ENCODE measurements at places on chromosomes 16 and 17.

GRCh38 chr16:22297871-22298733 is 893 bp downstream of the POLR3E start:
- peak; percentile 80 for DNase-seq

DNA sequence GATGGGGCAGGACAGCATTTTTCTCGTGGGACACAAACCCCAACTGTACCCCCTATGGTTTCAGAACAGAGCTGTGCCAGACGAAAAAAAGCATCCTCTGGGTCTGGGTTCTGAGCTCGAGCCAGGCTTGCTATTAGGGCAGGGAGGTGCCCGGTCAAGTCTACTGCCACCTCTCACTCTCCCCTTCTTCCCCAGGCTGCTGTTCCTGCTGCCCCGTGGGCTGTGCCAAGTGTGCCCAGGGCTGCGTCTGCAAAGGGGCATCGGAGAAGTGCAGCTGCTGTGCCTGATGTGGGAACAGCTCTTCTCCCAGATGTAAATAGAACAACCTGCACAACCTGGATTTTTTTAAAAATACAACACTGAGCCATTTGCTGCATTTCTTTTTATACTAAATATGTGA is 1.1 kb downstream of the MT1E start:
- no peak for DNase-seq

DNA sequence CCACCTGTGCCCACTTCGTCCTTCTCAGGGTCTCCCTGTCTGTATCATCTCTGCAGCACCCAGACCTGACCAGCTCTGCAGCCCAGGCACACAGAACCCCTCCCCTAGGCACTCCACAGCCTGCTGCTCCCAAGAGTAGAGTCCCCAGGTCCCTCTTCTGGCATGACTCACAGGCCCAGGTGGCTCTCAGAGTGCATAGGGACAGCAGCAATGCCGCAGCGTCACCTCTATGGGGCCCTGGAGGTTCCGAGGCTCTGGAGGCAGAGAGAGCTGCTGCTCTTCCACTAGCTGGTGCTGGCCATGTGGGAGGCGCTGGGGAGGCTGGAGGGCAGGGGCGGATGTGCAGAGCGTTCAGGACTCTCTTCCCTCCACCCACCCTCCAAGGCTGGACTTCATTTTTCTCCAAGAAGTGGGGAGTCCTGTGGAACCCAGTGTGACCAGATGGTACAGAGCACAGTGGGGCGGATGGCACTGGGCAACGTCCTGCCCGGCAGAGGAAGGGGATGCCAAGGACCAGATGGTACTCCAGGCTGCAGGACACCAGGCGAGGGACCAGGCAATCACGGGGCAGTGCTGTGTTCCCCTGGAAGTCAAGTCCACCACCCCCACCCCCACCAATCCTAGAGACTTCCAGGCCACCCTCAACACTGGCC is 151.7 kb downstream of the RBFOX3 start:
- DNase-seq, result no peak

DNA sequence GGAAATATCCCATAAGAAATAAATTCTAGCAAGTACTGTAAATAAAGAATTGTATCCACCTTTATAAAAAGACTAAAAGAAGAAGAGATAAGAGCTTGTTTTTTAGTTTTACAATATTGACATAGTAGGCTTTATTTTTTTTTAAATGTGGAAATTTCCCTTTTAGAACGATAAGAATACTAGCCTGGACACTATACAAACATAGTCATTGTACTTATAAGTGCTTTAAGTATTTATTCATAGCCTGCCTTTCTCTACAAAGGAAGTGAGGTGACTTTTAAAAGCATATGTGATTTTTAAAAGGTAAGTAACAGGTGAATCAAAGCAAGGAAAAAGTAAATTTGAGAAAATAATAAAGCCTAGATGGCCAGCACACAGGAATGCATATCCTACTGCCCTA is 17.7 kb downstream of the TOX3 start:
- no peak for DNase-seq

- no peak for DNase-seq
Measured at GRCh38 chr16:90023078-90023447, 3.8 kb upstream of the DBNDD1 start.

DNA sequence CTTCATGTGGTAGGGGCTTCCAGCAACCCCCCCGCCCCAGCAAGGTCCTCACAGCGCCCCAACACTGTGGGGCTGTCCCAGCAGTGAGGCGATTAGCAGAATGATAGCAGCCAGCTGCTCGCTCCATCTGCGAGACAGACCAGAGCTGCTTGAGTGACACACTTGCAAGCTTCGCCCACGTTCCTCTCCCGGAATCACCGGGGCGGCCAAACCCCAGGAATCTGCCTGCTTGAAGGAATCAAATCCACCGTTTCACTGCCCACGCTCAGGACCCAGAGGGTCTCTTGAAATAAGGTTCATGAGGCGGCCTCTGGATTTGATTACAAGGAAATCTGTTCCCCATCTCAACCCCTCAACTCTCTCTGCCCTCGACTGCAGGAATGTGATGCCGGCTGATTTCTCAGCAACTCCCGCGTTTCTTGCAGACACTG is 356.0 kb downstream of the C16orf95 start:
- DNase-seq, result no peak

DNA sequence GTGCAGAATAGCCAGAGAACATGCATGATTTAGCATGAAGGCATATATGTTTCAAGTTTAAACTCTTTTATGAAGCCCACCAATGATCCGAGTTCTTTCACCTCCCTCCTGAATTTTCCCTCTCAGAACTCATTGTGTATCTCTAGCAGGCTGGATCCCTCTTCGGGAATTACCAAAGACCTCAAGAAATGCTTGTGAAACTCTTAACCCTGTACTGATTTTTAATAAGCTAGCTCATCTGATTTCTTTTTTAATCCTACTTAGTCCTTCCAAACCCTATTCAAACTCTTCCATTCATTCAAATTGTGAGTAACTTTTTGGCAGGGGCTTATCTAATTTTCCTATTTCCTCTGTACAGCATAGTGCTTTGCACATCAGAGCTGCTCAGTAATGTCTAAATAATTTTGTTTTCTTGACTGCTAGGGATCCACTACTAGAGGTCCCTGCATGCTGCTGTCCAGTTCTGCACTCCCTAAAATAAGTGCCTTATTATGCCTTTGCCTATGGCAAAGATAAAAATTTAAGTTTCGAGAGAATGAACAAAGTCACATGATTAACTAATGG is 723.8 kb downstream of the CDH11 start:
- DNase-seq, result no peak

- DNase-seq, result no peak
Measured at GRCh38 chr17:73785496-73785895, 141.3 kb upstream of the SDK2 start.

GRCh38 chr17:35748341-35748841 is 4.6 kb downstream of the GAS2L2 start:
- DNase-seq, result no peak

DNA sequence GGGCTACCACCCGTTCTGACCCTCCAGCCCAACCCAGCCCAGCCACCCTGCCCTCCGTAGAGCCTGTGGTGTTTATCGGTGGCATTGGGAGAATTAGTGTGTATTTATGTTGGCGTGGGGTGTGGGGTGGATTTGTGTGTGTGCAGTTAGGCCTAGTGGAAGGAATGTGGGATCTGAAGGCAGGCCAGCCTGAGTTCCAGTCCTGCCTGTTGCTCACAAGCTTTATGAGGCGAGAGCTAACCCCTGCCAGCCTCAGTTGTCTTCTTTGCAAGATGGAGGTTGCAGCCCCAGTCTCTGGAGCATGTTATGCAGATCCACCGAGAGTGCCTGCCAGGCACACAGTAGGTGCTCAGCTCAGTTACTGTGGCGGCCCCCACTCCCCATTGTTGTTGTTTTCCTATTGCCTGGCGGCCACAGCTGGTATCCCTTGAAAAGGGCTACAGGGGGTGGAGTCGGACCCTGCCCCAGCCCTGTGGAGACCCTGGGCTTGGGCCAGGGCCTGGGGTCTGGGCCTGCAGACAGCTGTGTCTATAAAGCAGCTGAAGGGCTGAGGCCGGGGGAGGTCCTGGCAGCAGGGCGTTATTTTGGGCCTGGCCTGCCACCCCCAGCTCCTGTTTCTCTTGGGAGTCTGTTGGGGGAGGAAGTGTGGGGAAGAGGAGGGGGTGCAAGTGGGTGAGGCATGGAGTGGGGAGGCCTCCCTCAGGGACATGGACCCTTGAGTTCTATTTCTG is 5.1 kb downstream of the ERBB2 start:
- DNase-seq, result no peak

DNA sequence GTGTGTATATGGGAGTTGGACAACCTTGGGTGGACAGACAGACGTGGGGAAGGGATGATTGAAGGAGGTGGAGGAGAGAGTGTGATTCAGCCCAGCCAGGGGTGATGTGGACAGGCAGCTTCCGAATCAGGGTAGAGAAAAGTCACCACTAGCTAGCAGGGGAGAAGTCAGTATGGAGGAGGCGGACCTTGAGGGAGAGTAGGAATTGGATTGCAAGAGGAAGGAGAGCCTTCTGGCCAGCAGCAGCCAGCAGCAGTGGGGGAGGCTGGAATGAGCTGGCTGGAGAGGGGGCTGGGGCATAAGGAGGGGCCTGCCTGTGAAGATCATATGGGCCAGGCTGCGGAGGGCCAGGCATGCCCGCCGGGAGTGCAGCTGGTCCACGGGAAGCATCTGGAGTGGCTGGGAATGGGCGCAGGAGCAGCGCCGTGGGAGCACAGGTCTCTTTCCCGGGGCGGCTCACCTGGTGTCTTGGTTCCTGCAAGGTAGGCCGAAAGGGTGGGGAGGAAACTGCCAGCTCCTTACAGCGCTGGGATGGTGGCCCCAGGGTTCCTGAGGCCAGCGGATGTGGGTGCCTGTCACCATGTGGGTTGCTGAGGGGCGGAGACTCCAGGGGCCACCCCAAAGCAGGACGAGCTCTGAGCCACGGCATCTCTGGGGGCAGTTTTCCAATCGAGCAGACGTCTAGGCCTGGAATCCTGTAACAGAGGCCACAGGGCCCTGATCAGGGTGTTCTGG is 235.3 kb downstream of the SEC14L1 start:
- DNase-seq, result no peak

GRCh38 chr17:57207396-57207795 is 48.9 kb upstream of the MSI2 start:
- no peak for DNase-seq

- no peak for DNase-seq
Measured at GRCh38 chr17:17091276-17091675, 49.0 kb downstream of the MPRIP start.

- DNase-seq, result no peak
Measured at GRCh38 chr17:79707931-79708891, 22.5 kb upstream of the ENPP7 start.

- DNase-seq, result no peak
Measured at GRCh38 chr17:58985971-58986370, 120.7 kb downstream of the TRIM37 start.

DNA sequence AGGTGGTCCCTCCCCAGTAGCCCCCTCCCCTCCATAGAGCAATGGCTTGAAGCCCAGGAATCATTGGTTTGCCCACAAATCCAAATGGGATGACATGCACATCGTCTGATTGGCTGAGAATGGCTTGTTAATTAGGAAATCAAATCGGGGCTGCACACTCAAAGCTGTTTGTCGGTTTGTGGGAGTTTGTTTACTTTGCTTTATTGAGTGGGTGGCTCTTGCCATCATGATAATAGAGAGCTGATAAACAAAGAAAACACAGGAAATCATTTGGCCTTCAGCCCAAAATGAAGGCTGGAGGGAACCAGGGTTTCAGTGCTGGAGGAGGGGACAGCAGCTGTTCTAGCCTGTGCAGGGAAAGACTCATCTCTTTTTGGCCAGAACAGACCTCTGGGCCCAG is 316.3 kb downstream of the CBLN1 start:
- no peak for DNase-seq

- no peak for DNase-seq
Measured at GRCh38 chr17:62780951-62781350, 27.2 kb downstream of the MARCHF10 start.

DNA sequence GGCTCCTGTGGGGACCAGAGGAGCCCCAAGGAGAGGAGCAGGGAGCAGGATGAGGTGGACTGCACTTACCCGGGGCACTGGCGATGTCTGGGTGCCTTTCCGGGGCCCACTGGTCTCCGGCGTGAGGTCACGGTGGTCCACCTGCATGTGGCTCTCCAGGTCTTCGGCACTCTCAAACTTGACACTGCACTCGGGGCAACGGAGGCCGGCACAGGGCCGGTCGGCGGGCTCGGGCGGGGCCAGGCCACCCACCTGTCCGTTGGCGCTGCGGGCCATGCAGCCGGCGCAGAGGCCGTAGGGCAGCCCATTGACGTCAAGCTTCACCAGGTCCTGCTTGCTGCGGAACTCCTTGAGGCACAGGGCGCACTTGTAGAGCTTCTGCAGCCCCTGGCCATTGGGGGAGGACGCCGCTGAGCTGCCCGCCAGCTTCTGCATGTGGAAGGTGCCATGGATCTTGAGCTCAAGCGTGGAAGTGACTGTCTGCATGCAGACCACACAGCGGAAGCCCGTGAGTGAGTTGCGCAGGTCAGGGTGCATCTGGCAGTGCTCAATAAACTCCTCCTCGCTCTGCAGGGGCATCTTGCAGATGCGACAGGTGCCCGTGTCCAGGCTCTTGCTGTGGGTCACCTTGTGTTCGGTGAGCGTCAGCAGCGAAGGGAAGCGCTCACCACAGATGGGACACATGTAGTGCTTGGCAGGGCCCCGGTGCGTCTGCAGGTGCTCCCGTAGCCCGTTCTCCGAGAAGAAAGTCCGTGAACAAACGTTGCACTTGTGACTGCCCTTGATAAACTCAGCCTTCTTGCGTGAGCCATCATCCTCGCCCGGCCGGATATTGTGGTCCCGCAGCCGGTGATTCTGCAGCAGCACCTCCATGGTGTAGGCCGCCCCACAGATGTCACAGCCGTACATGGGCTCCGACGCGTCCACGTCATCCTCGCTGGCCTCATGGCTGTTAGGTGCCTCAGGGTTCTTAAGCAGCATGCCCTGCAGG is 220.0 kb downstream of the ZNF423 start:
- no peak for DNase-seq

All from renal cortex interstitium (tissue), 15 donors.